Peyer's patch (tissue), 4 donors: ENCODE measurements at places on chromosomes 7 and 10.

DNA sequence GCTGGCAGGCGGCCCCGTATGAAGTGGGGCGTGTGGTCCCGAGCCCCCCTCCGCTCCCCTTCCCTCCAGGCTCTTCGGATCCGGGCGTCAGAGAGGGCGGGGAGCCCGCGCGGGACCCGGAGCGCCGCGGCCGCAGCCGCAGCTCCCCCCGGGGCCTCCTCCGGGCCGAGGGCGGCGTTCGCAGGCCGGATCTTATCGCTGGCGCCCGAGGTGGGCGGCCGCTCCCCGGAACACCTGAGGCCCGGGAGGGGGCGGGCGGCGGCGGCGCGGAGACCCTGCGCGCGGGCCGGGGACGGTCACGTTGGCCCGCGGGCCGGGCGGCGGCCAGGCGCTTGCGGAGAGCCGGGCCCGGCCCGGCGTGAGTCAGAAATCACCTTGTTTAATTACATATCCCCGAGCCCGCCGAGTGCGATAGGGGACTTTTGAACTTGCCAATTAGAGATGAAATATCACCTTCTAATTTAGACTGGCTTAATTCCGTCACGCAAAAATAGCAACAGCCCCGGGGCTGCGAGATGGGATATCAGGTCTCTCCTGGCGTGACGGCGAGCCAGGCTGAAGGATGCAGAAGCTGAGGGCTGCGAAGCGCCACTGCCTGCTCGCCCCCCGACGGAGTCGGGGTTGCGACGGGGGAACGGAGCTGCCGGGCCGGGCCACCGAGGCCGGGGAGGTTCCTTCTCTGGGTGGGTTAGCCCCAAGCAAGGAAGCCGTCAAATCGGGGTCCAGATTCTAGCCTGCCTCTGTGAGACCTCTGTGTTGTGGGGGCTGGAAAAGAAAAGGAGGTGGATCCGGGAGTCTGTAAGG is 43.4 kb downstream of the LDB3 start:
- DNase-seq, result peak; percentile 56

DNA sequence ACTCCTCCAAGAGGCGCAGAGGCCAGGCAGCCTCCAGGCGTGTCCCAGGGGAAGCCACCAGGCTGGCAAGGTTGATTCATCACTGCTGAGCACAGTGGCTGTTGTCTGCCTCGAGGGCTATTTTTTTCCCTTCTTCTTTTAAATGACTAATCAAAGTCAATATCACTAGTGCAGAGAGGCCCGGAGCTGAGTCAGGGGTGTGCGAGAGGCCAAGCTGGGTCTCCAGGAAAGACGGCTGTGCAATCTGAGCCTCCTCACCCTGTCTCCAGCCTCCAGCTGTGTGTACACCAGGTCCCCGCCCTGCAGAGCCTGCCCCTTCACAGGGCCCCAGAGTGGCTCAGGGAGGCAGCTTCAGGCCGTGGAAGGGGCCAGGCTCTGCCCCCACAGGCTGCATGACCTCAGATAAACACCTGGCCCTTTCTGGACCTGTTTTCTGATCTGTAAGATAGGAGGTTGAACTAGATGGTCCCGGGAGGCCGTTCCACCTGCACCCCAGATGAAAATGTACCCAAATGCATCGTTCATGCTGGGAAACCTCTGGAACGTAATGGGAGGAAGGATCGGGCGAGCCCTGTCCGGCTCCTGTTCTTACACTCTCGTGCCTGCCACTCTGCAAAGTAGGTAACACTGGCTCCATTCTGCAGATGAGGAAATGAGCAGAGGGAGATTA is 3.7 kb downstream of the STX1A start:
- DNase-seq, result no peak

DNA sequence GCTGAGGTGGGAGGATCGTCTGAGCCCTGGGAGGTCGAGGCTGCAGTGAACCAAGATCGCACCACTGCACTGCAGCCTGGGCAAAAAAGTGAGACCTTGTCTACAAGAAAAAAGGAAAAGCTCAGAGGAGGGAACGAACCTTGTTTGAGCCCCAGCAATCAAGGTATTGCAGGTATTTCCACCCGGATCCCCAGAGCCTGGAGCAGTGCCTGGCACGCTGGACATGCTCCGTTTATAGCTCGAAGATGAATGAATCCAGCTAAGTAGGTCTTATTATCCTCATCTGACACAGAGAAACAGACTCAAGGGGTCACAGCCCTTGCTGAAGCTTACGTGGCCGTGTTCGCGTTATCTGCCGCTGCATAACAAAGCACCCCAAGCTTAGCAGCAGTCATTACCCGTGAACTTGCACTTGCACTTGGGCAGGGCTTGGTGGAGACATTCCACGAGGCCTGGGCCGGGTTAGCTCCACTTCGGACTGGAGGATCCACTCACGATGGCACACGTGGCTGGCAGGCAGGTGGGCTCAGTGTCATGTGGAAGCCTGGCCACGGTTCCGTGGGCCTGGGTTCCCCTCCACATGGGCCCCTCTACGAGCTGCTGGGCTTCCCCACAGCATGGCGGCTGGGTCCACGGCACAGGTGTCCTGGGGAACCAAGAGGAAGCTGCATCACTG is 3.2 kb upstream of the COX19 start:
- DNase-seq, result peak; percentile 60

- peak; percentile 13 for DNase-seq
Observed at GRCh38 chr10:70586348-70586930, 16.1 kb downstream of the PRF1 start.

- DNase-seq, result peak; percentile 84
Observed at GRCh38 chr10:61902445-61903220, 1.1 kb downstream of the ARID5B start.

GRCh38 chr10:16883084-16883483 is 65.9 kb upstream of the RSU1 start:
- no peak for DNase-seq

DNA sequence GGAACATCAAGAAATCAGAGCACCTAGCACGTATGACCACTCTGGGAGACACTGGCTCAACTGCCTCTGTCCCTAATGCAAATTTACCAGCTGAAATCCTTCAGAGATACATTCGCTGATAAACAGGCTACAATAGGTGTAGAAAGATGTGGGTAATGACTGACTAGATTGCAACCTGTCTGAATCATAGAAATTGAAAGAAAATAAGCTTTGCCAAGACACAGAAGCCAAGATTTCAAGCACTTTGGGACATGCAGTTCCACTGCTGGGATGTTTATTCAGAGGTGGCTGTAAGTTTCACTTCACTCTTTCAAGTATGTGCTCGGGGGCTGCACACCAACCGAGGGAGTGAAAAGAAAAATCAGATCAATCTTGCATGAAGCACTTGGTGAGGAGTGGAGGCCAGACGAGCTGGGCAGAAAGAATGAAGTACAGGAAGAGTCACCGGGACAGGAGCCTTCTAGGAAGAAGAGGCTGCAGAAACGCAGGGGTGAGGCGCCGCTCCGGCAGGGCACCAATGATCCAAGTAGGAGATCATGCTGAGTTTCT is 276.7 kb downstream of the PARD3 start:
- no peak for DNase-seq

GRCh38 chr10:100890673-100891317 is 22.0 kb upstream of the SLF2 start:
- no peak for DNase-seq

GRCh38 chr10:131344747-131345146 is 33.2 kb upstream of the TCERG1L start:
- no peak for DNase-seq

DNA sequence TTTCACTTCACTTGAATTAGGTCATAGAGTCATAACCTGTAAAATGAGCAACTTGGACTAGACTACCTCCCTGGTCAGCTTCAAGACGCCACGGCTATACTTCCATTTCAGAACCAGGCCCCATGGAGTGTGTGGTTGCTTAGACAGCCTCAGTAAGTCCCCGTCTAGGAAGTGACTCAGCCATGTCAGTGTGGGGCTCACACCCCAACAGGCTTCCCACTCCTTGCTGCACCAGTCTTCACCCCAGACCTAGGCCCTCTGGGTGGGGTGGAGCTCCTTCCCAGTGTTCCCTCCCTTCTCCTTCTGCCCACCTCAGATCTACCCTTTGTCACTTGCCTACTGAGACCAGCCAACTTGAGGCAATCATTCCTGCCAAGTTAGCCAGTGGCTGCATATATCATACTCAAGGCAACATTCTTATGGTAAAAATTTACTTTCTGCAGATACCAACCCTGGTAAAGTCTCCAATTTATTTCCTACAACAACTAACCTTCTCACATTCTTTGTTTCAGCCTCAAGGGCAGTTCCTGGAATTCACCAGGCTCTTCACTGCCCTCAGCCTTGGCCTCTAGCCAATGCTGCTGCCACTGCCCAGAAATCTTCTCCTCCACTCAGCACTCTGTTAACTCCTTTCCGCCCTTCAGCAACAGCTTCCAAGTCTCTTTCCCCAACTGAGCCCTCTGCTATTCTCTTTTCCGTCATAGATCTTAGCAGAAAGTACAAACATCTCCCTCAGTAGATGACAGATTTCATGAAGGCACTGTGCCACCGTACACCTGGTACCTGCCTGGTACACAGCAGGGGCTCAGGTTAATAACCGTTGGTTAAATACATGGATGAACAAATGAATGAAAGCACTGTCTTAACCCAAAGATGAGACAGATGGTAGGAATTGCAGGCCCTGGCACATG is 31.3 kb upstream of the ZNRF2 start:
- DNase-seq, result no peak

GRCh38 chr10:69641261-69641980 is 11.4 kb downstream of the FAM241B start:
- DNase-seq, result no peak

GRCh38 chr10:122062831-122063674 is 74.1 kb downstream of the TACC2 start:
- DNase-seq, result peak; percentile 17

- DNase-seq, result no peak
Observed at GRCh38 chr7:48611993-48612392, 312.4 kb upstream of the CDC14C start.

GRCh38 chr7:106019470-106019820 is 56.4 kb downstream of the CDHR3 start:
- DNase-seq, result no peak

GRCh38 chr10:13943735-13944398 is 357.1 kb downstream of the PRPF18 start:
- DNase-seq, result no peak

- DNase-seq, result peak; percentile 20
Observed at GRCh38 chr7:42236976-42237810, at the start of gene GLI3. Gene GLI3 (minus strand): TSS chr7:42237209. CDS start chr7:42223253, 13,956 bp downstream.

DNA sequence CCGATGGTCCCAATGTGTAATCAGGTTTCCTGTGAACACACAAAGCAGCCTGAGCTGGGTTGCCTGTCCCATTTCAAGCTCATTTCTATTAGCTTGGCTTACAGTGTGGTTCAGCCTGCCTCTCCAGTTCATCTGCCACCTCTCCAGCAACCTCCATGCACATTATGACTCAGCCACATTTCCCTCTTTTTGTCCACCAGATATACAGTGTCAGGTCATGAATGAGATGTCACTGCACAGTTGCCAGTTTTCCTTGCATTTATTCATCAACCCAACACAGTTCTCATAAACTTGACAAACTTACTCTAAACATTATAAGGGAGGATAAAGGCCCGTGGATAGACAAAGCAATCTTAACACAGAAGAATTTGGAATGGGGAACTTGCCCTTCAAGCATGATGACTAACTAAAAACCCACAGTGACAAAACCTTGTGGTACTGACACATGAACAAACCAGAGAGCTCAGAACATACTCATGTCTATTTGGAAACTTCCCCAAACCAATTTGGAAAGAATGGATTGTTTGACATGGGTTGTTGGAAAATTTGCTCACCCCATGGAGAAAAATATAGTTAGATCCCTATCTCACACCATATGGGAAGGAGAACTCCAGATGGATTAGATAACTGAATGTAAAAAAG is 2.5 kb upstream of the CFAP58 start:
- DNase-seq, result no peak

- DNase-seq, result no peak
Observed at GRCh38 chr7:113158756-113159155, 40.4 kb upstream of the SMIM30 start.
